ELR (cell line): ENCODE measurements at places on chromosomes 16 and 17.

- DNase-seq, result no peak
Measured at GRCh38 chr17:65902155-65902554, 289.8 kb downstream of the CEP112 start.

DNA sequence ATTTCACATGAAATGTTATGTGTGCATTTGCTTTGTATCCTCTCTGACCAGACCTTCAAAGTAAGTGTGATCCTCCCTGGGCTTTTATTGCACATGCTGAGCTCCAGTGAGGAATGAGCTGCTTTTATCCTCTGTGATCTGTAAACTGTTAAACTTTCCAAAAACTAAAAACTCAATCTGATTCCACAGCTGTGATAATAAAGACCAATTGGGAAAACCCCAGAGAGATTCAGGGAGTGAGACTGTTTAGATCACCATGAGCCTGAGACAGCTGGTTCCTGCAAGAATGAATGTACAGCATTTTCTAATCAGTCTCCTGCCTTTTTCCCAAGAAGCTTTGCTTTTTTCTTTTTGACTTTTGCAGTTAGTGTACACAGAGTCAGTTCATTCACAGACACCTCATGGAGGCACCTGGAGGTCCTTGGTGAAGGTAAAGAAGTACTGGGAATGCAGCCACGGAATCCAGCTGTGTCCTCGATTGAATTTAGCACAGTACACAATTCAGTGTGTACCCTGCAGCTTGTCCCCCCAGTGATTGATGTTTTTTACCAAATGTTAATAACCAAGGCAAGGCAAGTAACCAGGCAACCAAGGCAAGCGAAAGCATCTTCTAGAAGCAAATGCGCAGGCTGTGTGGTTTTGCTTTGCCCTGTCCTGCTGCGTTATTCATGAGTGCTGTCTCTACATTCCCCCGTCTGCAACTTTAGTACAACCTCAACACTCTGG, 182.6 kb downstream of the LGALS9B start:
- no peak for DNase-seq

DNA sequence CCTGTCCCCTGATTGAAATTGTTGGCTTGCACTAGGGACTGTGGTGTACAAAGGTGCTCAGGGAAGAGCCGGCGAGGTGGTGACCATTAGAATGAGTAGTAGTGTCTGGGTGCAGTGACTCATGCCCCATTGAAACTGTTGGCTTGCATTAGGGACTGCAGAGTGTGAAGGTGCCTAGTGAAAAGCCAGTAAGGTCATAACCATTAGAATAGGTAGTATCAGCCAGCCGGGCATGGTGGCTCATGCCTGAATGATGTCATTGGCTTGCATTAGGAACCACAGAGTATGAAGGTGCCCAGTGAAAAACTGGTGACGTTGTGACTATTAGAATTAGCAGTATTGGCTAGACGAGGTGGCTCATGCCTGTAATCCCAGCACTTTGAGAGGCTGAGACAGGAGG, 78.9 kb downstream of the ABCC6 start:
- peak; percentile 23 for DNase-seq

DNA sequence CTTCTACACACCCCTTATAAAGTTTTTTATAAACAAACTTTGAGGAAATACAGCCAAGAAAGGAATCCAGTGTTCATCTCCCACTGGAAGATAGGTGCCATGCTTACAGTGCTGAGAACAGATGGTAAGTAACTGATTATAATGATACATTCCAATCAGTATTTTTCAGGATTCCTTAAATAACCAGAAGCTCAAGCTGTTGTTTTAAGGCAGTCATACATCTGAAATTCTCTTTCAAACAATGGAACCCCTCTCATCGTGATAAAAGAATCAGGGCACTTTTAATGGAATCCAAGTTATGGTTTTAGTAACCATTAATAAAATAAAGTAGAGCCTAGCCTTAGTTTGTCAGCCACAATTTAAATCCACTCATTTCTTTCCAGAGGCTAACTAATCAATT, 56.1 kb upstream of the STAC2 start:
- no peak for DNase-seq

DNA sequence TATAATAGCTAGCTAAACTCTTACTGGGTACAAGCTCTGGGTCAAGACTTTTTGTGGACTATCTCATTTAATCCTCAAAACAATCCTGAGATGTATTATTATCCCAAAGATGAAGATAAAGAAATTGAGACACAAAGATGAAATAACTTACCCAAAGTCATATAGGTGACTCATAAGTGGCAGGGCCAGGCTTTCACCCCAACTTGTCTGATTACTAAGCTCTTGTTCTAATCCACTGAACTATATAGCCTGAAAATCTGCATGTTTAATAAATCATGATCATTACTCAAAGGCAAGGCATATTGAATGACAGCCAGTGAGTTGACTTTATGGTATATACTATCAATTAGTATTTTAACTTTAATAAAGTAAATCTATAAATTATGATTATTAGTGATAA, 77.4 kb downstream of the SKAP1 start:
- DNase-seq, result peak; percentile 59

DNA sequence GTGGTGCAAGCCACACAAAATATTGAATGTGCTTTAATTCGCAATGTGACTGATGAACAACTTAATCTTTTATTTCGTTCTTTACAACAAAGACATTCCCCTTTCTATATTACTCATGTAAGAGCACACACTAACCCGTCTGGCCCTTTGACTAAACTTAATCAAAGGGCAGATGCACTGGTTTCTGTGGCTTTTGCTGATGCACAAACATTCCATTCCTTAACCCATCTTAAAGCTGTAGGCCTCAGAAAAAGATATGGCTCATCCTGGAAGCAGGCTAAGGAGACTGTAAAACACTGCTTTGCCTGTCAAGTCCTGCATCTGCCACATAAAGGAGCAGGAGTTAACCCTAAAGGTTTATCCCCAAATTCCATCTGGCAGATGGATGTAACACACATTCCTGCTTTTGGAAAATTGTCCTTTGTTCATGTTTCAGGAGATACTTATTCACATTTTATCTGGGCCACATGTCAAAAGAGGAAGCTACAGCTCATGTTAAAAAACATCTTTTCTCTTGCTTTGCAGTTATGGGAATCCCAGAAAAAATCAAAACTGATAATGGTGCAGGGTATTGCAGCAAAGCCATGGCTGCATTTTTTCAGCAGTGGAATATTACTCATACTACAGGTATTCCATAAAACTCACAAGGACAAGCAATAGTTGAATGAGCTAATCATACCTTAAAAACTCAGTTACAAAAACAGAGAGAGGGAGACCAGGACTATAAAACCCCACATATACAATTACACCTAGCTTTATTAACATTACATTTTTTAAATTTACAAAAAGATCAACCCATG, 137.2 kb downstream of the AHSP start:
- peak; percentile 15 for DNase-seq

DNA sequence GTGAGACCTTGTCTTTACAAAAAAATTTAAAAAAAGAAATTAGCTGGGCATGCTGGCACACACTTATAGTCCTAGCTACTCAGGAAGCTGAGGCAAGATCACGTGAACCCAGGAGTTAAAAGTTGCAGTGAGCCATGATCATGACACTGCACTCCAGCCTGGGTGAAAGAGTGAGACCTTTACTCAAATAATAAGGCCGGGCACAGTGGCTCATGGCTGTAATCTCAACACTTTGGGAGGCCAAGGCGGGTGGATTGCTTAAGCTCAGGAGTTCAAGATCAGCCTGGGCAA, 11.5 kb upstream of the RIPOR1 start:
- no peak for DNase-seq

DNA sequence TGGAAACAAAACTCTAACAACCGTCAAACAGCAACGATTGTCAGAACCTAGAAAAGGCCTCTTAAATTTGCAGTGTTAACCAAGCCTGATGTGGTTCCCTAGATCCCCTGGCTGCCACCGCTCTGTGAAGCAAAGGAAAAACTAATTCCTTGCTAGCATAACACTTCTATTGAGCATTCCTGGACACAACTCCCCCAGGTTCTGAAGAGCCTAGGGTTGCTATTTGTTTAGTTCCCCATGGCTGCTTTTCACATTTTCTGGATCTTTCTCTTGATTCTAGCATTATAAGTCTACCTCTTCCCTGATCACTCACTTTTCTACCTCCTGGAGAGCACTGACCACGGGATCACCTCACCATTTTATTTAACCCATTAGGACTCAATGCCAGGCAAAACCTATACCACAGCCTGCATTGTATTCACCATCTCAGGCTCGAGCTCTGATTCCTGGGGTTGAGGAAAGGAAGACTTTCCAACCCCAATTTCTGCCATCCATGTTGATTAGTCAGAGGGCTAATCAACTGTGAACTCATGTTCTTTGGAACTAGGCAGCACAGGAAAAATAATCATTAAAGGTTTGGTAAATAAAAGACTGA, 692 bp upstream of the KCNJ16 start:
- DNase-seq, result no peak

DNA sequence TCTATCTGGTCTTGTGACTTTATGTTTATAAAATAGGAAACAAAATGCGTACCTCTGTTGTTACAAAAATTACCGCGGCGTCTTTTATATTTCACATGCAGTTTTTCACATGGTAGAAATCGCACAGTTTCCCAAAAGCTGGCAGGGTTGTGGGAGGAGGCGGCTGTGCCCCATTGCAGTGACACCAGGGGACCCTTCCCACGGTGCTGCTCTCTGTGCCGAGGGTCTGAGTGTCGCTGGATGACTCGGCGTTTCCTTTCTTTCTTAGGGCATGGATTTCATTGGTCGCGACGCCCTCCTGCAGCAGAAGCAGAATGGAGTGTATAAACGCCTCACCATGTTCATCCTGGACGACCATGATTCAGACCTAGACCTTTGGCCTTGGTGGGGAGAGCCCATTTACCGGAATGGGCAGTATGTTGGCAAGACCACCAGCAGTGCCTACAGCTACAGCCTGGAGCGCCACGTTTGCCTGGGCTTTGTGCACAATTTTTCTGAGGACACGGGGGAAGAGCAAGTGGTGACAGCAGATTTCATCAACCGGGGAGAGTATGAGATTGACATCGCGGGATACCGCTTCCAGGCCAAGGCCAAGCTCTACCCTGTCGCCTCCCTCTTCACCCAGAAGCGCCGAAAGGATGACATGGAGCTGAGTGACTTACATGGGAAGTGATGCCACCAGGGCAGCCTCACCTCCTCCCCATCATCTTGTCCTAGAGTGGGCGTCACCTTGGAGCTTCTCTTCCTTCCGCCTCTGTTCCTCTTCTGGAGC, 17.2 kb upstream of the CLEC18C start:
- no peak for DNase-seq

DNA sequence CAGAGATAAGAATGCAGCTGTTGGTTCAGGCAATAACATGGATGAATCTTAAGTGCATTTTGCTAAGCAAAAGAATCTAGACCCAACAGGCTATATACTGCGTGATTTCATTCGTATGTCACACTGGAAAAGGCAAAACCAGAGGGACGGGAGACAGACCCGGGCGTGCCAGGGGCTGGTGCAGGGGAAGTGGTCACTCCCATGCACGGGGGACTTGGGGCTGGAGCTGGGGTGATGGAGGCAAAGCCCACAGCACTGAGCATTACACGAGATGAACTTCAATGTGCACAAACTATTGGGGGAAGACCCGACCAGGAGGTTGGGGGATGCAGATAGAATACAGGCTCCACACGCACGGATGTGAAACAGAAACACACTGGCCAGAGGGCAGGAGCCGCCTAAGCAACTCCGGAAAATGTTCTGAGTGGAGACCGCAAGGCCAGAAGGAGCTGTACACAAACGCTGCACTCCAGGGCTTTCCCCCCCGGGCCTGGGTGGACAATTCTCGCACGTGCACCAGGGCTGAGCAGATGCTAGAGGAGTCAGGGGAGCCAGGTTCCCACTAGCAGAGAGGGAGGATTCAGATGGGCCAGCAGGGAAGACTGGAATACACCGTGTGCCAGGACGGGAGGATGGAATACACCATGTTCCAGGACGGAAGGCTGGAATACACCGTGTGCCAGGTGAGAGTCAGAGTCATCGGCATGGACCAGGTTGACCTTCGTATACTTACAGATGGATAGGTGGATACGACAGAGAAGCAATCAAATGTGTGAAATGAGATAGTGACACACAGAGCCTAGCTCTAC, 11.3 kb downstream of the LMF1 start:
- no peak for DNase-seq

- no peak for DNase-seq
Measured at GRCh38 chr17:51846566-51846965, 311.9 kb downstream of the CA10 start.

DNA sequence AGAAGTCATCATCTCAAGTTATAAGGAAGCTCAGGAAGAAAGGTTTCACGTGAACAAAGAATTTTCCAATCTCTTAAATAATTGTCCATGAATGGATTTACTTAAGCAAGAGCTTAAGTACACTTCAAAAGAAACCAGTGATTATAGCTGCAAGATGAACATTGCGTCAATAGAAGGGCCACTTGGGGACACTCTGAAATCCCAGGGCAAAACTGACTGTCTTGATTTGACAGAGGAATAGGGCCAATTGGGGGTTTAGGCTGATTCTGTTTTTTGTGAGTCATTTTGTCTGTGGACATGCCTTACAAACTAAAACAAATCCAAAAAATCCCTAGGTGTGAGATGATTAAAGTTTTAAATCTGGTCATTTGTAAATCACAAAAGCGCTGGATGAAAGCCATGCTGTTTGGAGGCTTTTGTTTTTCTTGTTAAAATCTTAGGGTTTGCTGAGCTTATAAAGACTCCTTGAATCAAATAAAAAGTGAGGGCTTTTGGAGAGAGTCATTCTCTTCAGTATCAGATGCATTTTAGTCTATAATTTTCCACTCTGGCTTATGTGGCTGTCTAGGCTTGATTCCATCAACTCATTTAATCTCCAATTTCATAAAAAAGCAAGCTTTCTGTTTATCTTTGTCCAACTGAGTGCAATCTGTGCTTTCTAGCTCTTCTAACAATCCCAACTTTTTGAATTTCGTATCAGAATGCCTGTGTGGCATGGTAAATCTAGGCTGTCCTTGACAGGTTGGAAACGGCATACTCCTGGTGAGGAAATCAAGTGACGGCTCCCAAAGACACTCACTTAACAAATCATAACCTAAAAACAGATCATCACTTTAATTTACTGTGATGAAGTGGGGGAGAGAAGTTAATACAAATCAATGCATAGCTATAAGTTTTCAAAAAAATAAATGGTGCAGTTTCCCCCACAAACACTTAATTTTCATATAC, 98.2 kb upstream of the SOX9 start:
- no peak for DNase-seq

GRCh38 chr17:58331815-58332777, 3.5 kb upstream of the TSPOAP1 start:
- DNase-seq, result no peak

DNA sequence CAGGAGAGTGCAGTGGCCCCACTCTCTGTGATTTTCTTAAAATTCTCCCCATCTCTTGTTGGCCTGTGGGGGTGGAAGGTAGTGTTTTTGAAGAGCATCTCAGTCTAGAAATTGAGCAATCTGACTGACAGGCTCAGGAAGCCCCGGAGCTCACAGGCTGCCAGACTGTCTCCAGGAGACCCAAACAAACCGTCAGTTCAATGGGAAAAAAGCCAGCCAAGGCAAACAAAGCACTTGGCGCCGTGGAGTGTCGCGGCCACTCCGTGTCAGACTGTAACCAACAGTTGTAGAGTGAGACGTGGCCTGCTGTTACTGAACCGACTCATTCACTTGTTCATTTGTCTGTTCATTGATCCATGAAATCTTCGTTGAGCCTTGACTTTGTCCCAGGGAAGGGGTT, 33.7 kb downstream of the RGS9 start:
- no peak for DNase-seq

GRCh38 chr17:61574542-61575351, 16.3 kb downstream of the NACA2 start:
- peak; percentile 72 for DNase-seq
